ENCODE measurements at places on chromosomes 7 and 10.
A peak's percentile ranks its signal among the peaks of the same experiment; 100 is the strongest.

DNA sequence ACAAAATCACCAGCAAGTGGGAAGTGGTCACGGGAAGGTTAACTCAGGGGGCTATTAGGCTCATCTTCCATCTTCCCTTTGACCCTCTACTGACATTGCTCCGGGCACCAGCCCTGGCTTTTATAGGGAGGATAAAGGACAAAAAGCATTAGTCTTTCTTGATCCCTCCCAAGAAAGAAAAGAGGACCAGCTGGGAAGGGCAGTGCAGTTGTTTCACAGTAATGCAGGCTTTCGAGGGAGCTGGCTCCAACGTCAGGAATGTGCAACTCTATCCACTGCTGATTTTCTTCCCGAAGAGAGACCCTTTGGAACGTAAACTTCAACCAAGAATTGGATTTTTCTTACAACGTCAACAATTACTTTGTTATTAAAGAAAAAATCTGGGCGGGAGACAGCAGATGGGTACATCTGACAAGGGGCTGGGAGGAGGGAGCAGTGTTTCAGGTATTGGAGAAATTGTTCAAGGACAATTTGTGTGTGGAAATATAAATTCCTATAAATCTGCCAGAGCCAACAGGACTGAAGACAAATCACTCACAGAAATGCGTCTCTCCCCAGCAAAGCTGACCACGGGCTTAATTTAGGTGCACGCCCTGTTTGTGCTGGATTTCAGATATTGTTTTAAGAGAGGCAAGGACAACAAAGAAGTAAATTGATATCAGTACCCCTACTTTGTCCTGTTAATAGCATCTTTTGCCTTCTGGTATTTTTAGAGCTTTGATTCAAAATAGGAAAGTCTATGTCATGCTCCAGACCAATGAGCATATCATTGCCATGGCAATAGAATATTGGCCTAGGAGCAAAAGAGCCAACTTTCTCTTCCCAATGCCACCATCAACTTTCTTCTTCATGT lies 23.4 kb upstream of the ARID5B start:
- DNase-seq = no peak

GRCh38 chr7:103685646-103686045 lies 239.6 kb upstream of the SLC26A5 start:
- no peak for DNase-seq

DNA sequence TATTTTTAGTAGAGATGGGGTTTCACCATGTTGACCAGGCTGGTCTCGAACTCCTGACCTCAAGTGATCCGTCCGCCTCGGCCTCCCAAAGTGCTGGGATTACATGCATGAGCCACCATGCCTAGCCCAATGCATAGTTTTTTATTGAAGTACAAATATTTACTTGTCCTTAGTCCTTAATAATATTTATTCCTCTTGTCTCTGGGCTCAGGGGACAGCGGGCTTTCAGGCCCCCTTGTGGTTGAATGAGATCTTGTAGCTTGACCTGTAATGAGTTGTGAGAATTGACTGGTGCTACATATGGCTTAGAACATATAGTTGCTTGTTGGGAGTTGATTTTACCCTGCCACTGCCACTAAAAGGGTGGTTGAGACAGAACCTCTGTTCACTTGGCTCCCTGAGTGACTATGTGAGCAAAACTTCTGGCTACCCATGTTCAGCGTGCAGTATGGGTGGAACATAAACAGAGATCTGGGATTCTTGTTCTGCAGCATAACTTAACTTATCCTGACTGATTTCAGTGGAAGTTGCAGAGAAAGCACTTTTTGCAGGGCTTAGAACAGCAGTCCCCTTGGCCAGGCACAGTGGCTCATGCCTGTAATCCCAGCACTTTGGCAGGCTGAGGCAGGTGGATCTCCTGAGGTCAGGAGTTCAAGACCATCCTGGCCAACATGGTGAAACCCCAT lies 14.9 kb downstream of the CCL26 start:
- DNase-seq = no peak

GRCh38 chr10:131982185-131982756 lies 548 bp upstream of the BNIP3 start:
- DNase-seq = no peak

DNA sequence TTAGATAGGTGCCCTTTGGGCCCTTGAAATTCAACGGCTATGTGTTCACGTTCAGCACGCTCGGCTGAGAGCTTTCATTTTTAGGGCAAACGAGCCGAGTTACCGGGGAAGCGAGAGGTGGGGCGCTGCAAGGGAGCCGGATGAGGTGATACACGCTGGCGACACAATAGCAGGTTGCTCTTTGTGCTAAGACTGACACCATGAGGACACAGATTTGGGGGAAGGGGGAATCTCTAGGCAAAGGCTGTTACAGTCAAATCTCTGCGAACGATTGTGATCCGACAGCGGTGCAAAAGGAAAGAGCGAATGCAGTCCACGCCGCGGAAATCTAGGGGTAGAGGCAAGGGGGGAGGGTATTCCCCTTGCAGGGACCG lies 667 bp downstream of the KLLN start:
- peak; percentile 58 for DNase-seq
